ENCODE measurements at places on chromosomes 2 and 18.

GRCh38 chr2:174606336-174606735 is 8.7 kb upstream of the WIPF1 start:
- peak; percentile 95 for DNase-seq

GRCh38 chr2:237291138-237291792 is 122.7 kb downstream of the COL6A3 start:
- peak; percentile 100 for DNase-seq

DNA sequence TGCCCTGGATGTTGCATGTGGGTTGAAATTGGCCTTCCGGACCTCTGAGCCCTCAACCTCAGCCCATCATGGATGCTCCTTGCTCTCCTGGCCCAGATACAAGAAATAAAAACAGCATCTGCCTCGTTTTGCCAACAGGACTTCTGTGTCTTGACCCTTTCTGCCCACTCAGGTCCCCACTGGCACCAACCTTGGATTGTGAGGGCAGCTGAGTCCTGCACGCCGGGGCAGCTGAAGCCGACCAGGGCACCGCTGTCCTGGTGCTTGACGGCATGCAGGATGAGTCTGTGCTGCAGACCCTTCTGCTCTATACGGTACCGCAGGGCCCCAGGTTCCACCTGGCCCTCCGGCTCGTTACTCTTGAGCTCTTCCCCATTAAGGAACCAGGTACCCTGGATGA is 4.7 kb downstream of the OBSL1 start:
- no peak for DNase-seq

- DNase-seq: peak; percentile 53
Observed at GRCh38 chr2:1581965-1582625, 162.2 kb downstream of the PXDN start.

- DNase-seq: peak; percentile 31
Observed at GRCh38 chr2:224843141-224843540, 127.0 kb upstream of the CCDC195 start.

DNA sequence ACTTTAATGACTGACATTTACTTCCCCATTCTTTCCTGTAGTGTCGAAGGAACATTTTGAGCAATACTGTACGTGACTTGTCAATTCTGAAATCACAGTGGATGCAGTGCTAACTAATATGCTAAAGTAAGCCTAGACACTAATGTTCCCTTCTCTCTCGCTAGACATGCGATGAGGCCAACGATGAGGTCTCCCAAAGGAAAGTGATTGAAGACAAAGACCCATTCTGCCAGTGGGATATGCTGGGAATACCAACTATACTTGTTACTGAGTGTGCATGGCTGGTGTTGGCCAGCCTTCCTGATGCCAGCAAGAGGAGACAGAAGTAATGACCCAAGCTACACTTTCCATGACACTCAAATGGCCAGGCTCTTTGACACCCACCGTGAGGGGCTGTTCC is 2.5 kb upstream of the SERPINE2 start:
- no peak for DNase-seq

- DNase-seq: peak; percentile 60
Observed at GRCh38 chr2:237614151-237614720, 13.2 kb upstream of the LRRFIP1 start.

DNA sequence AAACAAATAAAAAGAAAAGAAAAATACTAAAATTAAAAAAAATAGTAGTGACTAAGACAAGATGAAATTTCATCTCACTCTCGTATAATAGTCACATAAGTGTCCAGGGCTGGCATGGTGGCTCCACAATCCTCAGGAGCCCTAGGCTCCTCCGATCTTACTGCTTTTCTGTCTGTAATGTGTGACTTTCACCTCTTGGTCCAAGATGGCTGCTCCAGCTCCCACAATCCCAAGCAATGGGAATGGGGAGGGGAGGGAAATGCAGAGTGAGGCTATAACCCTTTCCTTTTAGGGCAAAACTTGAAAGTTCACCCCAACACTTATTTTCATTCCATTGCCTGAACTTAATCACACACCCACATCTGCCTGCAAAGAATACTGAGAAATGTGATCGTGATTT is 90.4 kb downstream of the MOGAT1 start:
- DNase-seq: no peak

DNA sequence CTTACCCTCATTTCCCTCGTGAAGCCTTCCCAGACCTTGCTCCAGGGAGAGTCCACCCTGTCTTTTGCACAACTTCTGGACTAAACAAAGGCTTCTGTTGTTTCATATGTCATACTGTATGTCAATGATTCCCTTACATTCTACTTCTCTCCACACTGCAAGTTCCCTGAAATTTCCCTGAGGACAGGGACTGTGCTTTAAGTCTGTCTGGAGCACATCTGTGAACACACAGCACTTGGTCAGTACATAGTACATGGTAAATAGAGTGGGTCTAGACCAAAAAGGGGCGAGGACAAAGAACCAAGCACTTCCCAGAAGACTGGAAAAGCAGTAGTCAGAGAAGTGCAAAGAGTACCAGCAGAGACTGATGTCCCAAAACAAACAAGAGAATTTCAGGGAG is 23.7 kb upstream of the IMPA2 start:
- no peak for DNase-seq

DNA sequence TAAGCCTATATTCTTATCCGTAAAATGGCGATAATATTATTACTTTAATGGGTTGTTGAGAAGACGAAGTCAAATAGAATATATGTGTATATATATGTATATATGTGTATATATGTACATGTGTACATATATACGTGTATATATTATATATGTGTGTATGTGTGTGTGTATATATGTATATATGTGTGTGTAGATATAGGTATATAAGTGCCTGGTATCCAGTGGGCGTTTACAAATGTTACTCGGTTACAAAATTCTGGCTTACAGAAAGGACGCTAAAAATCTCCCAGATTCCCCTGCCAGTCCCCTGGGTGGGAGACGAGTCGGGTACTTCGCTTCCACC is 295 bp upstream of the MTX2 start:
- no peak for DNase-seq

DNA sequence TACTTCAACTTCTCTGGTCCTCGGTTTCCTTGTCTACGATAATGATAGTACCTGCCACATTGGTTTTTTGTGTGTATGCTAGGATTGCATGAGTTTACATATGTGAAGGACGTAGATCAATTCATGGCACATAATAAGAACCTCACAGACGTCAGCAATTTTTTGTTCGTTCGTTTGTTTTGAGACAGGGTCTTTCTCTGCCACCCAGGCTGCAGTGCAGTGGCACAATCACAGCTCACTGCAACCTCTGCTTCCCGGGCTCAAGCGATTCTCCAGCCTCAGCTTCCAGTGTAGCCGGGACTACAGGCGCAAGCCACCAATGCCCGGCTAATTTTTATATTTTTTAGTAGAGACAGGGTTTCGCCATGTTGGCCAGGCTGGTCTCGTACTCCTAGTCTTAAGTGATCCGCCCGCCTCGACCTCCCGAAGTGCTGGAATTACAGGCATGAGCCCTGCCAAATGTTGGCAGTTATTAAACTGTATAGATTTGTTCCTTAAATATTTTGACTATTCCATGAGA is 756 bp upstream of the SLC35F5 start:
- no peak for DNase-seq

DNA sequence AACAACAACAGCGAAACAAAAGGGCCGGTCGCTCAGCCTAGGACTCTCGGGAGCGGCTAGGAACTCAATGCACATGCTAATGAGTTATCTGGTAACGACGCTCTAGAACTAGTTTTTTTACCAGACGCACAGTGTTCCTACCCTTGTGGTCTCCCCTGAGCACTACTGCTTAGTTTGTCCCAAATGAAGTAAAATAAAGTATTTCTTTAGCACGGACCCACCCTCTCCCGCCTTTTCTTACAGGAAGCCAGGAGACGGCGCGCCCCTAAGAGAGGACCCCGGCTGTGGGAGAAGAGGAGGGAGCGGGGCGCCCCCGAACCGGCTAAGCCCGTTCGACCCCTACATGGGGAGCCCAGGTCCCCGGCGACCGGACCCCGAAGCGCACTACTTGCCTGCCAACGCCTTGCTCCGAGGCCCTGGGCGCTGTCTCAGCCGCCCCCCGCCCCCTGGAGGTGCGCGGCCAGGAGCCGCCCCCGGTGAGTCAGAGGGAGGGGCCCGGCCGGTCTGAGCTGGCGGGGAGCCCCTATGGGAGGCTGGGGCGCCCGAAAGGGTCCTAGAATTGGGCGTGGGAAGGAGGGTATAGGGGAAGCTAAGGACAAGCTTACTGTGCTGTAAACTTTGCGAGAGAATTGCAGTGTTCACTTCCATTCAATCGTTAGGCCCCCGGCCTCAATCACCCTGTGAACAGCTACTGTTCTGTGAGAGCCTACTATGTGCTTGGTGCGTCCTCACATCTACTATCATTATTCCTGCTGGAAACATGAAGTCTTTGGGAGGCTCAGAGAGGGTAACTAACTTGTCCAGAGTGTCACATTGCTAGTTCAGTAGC is 3.6 kb upstream of the CAPG start:
- DNase-seq: peak; percentile 45

DNA sequence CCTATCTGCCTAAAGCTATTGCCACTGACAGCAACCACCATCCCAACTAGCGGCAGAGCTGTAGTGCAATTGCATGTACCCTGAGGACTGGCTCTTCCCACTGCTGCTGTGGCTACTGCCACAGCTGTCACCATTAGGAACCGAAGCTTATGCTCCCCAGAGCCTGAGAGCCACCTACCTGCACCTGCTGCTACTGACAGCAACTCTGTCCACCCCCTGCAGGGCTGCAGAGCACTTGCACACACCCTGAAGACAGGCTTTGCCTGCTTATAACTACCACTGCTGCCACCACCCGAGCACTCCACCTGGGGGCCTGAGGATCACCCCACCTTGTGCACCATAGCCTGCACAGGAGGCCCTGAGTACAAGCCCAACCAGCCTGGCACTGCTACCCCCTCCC is 217.6 kb upstream of the FOSL2 start:
- no peak for DNase-seq

DNA sequence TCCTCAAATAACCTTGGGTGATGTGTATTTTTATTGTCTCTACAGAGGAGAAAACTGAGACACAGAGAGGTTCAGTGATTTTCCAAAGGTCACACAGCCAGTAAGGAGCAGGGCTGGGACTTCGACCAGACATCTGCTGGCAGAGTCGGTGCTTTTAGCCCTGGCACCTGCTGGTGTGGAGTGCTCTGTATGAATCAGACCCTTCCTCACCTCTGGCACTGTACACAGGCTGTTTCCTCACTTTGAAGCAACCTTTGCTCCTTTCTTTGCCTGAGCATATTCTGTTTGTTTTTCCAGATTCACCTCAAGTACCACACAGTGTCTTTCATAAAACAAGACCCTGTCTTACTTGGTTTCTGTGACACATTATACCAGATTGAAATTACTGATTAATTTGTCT is 107.9 kb downstream of the DPP10 start:
- DNase-seq: no peak

GRCh38 chr2:133434959-133435668 is 133.1 kb downstream of the NCKAP5 start:
- peak; percentile 26 for DNase-seq

GRCh38 chr2:42339191-42339912 is 21.7 kb downstream of the COX7A2L start:
- DNase-seq: no peak

- DNase-seq: no peak
Observed at GRCh38 chr2:156129227-156129626, 203.3 kb downstream of the NR4A2 start.
